ENCODE measurements at places on chromosomes 1 and 21.

DNA sequence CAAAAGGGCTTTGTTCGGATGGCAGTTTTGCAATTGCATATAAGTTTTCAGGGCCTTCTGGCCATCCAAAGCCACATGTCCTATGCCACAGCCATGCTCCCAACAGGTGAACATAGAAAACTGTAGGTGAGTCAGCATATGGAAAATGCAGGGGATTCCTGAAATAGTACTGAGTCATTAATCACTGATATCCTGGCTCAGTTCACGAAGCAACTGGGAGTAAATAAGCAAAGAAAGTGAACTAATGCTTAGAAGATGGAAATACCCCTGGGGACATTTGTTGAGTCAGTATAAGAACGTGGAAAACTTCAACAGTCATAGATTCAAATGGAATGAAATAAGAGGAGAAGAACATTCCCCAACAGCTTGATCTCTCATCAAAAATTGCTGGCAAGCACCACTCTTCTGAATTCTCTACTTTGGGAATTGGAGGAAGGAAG lies 148.9 kb upstream of the RUNX1 start:
- DNase-seq, result no peak

- DNase-seq, result no peak
These were observed 154.3 kb downstream of the IGSF21 start for GRCh38 chr1:18261891-18262290.

GRCh38 chr1:182977480-182977879 lies 24.5 kb upstream of the SHCBP1L start:
- DNase-seq, result no peak

- no peak for DNase-seq
These were observed 2.3 kb upstream of the BCAN start for GRCh38 chr1:156639601-156640101.

- no peak for DNase-seq
These were observed 319.8 kb upstream of the RRP15 start for GRCh38 chr1:217965156-217965786.

GRCh38 chr1:53294567-53294966 lies 33.3 kb downstream of the LRP8 start:
- DNase-seq, result no peak

GRCh38 chr1:79376106-79376505 lies 369.6 kb upstream of the ADGRL4 start:
- no peak for DNase-seq

- DNase-seq, result no peak
These were observed 173.9 kb downstream of the LTN1 start for GRCh38 chr21:28818663-28819278.

GRCh38 chr1:48776393-48777218 lies at the start of gene BEND5:
Gene BEND5, minus strand, starts transcription at chr1:48776891. Its CDS starts 60 bp downstream, at chr1:48776831.
- DNase-seq, result peak; percentile 63

DNA sequence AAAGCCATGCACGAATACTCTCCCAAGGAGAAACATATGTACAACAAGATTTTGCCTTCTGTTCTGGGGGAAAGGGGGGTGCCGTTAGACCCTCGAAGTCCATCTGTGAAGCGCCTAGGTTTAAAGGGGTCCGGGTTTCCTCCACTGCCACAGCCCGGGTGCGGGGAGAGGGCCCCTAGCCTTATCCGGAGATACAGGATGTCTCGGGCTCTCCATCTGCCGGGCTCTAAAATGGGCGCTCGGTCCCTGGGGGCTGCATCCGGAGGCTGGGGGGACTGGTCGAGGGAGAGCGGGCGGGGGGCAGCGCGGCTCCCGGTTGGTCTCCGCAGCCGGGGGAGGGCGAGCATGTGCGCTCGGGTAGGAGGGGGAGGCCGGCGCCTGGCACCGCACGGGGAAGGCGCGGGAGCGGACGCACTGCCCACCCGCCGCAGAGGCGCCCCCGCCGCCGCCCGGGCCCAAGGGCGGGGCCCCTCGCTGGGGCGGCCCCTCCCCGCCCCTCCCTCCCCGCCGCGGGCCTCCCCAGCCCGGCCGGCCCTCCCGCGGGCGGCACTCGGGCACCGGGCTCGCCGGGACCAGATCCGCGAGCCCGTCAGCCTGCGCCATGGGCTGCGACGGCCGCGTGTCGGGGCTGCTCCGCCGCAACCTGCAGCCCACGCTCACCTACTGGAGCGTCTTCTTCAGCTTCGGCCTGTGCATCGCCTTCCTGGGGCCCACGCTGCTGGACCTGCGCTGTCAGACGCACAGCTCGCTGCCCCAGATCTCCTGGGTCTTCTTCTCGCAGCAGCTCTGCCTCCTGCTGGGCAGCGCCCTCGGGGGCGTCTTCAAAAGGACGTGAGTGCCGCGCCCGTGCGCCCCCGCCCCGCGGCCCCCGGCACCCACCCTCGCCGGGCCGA lies 63.1 kb downstream of the ELK4 start:
- no peak for DNase-seq

DNA sequence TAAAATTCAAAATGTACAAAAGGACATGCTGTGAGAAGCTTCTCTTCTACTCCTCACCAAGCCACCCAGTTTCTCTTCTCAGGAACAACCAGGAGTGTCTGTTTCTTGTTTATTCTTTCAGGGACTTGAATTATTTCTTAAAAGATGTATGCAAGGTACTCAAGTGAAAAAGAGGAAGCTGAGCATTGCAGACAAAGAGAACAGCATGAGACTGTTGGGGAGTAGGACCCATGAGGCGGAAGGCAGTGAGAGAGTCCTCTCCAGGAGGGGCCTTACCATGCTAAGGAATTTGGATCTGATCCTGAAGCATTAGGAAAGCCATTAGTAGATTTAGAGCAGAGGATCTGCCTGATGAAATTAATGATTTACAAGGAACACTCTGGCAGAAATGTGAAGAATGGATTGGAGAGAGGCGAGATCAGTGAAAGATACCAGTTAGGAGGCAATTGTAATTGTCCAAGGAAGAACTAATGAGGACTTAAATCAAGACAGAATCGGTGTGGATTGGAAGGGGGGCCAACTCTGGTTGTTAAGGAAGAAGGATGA lies 14.7 kb upstream of the SSX2IP start:
- DNase-seq, result no peak

DNA sequence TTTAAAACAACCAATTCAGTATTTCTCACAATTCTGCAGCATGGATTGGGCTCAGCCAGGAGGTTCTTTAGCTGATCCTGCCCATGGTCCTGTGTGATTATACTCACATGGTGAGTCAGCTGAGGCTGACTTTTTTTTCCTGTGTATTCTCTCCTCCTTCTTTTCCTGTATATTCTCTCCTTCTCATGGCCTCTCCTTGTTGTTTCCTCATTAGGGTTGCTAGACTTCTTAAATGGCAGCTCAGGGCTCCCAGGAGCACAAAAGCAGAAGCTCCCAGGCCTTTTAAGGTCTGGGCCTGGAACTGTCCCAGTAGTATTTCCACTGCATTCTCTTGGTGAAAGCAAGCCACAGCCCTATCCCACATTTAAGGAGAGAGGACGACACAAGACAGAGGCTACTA lies 26.8 kb downstream of the VANGL1 start:
- DNase-seq, result no peak

DNA sequence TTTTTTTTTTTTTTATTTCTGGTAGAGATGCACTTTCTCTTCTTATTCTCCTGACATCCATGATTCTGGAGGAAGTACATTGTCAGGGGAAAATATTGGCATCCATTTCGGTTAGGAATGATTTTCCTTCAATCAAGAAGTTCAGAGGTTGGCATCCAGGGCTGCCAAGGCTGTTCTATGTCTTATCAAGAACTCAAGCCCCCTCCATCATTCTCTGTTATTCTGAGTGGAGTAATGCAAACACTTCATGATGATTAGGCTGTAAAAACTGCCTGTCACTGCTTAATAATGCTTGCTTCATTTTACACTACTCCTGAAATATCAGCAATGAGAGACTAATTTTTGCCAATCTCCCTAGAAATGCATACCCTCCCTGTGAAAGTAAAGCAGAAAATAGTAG lies 417.1 kb upstream of the NFIA start:
- DNase-seq, result no peak

DNA sequence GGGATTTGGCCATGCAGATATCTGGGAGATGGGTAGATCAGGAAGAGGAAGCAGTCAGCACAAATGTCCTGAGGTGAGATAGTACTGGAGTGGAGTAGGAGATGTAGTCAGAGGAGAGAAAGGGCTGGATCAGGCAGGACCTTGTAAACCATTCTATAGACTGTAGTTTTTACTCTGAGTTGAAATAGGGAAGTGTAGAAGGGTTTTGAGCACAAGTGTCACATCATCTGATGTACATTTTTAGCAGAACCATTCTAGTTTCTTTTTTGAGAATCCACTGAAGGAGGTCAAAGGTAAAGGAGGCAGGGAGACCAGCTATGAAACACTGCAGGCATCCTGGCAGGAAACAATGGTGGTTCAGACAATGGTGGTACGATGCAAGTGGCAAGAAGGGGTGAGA lies 194.6 kb upstream of the RRP15 start:
- DNase-seq, result no peak

- DNase-seq, result no peak
These were observed 147.2 kb downstream of the NR5A2 start for GRCh38 chr1:200174525-200175295.

DNA sequence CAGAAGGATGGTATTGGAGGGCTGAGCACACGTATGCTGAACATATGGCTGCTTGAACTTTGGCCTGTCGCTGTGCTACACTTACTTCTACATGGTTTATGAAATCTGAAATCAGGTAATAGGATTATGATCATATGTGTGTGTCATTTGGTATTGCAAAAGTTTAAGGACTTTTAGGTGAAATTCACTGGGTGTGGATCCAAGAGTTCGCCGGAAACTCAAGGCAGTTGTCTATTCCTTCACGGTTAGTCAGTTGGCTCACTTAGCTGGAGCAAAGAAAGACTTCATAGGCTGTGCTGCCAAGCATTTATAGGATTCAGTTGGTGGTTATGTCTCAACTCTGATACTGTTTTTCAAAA lies 927 bp downstream of the UAP1 start:
- DNase-seq, result no peak

GRCh38 chr1:245942856-245943255 lies 564.2 kb downstream of the SMYD3 start:
- DNase-seq, result no peak

DNA sequence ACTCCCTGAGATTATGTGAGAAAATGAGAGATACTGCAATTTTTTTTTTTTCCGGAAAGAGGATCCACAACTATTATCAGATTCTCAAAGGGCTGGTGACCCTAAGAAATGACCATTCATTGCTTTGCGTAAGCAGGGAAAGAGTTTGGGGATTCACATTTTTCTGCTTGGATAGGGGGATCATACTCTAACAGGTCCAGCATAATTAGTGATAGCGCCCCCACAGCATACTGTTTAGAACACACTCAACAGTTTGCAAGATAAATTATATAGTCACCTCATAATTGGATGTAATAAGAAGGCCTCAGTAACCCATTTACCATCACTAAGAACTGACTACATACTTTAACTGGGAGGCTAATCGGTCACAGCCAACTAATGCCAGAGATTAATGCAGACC lies 1.9 kb downstream of the CCT3 start:
- no peak for DNase-seq

DNA sequence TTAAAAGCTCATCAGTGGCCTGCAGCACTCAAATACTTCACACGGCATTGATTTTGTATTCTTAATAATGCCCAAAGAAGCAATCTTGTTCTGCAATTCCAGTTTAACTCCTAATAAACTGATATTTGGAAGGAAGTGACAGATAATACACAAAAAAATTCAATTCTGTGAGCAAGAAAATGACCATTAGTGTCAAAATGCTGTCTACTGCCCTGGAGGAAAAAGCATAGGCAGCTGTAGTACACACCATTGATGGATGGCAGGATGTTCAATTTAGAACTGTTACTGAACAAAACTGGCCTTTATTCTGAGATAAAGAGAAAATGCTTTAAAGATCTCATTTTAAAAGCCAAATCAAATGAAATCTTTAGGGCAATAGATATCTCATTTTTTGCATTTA lies 251.3 kb upstream of the FMN2 start:
- no peak for DNase-seq

GRCh38 chr1:229590119-229590518 lies 31.6 kb upstream of the ABCB10 start:
- no peak for DNase-seq

DNA sequence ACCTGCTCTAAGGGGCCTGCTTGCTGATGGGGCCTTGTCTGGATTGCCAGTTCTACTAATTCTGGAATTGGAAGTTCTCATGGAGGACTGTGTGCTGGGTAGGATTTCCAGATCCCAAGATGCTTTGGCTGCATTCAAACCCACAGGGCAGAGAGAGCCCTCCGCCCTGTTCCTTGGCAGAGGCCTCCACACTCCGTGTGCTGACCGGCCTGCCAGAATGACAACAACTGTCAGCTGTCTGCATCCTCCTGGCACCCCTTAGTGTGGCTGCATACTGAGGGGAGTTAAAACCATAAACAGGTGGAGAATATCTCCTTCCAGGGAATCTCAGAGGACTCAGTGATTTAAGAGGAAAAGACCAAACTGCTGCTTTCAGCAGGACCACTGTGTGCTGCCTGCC lies 60.7 kb downstream of the ADARB1 start:
- DNase-seq, result no peak

- DNase-seq, result no peak
These were observed 498.3 kb downstream of the ADGRL2 start for GRCh38 chr1:82299056-82299455.

GRCh38 chr1:41363591-41364320 lies 2.5 kb downstream of the FOXO6 start:
- no peak for DNase-seq

GRCh38 chr21:16992448-16992847 lies 520.4 kb upstream of the CXADR start:
- DNase-seq, result peak; percentile 15

- DNase-seq, result no peak
These were observed 8.7 kb downstream of the SLX9 start for GRCh38 chr21:44948426-44949120.

GRCh38 chr1:94503153-94503552 lies 38.4 kb downstream of the F3 start:
- no peak for DNase-seq

GRCh38 chr21:35288238-35288637 lies 239.1 kb upstream of the RUNX1 start:
- DNase-seq, result no peak

- DNase-seq, result no peak
These were observed 852.1 kb downstream of the PLA2G4A start for GRCh38 chr1:187680823-187681222.

DNA sequence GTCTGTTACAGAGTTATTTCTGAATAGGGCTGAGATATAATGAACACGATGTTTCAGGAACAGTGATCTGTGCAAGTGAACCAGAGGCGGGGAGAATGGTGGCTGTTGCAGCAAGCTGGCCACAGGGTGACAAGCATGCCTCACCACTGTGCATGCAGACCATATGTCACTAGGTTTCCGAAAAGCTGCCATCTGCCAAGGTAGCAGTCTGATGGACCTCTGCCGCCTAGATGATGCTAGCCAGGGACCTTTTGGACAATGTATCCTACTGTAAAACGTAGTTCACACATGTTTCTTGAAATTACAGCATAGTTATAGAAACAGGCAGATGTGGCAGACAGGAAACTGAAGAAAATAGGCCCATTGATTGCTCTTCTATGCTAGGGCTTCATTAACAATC lies 204.2 kb upstream of the RRP15 start:
- DNase-seq, result no peak

DNA sequence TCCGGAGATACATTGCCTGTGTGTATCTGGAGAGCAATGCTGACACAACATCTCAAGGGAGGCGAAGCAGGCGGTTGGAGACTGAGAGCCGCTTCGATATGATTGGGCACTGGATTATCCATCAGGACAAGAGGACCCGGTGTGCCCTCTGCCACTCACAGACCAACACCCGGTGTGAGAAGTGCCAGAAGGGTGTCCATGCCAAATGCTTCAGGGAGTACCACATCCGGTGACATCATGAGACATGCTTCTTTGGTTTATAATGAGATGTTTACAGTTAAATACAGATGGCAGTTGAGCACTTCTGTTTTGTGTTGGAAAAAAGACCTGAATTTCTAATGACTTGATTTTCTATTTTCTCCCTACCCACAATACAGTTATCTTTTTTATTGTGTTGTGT lies 12.1 kb downstream of the PGBD2 start:
- no peak for DNase-seq

Measured in iPS DF 19.7 (cell line).